ENCODE measurements at places on chromosomes 5 and 9.

DNA sequence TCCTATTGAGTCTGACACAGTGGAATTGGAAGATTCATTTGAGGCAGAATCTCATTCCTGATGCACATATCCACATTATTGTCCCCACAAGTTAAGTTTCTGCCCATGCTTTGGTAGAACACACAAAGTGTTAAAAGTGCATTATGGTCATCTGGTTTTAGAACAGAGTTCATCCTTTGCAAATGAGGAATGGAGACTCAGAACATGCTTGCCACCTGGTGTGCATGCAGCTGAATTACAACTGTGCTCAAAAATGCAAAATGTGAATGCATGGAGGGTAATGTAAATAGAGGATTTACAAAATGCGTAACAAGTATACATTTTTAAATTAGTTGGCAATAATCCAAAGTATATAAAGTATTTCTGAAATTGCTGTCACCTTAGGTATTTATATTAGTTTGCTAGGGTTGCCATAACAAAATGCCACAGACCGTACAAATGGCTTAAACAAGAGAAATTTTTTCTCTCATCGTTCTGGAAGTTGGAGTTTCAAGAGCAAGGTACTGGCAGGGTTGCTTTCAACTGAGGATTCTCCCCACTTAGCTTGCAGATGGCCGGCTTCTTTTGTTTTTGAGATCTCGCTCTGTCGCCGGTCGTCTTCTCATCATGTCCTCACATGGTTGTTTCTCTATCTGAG, 671.1 kb downstream of the TAF11L14 start:
- DNase-seq: peak; percentile 34

- no peak for DNase-seq
These were observed 45.9 kb upstream of the PCSK1 start for GRCh38 chr5:96478983-96479382.

DNA sequence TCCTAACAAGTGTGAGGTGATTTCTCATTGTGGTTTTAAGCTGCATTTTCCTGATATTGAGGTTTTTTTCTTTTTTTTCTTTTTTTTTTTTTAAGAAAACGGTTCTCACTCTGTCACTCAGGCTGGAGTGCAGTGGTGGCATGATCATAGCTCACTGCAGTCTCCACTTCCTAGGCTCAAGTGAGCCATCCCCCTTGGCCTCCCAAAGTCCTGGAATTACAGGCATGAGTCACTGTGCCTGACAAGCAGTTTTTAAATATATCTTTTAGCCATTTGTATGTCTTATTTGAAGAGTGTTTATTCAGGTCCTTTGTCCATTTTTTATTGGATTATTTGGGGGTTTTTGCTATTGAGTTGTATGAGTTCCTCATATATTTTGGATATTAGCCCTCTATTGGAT, 53.8 kb downstream of the GCNT1 start:
- DNase-seq: no peak

DNA sequence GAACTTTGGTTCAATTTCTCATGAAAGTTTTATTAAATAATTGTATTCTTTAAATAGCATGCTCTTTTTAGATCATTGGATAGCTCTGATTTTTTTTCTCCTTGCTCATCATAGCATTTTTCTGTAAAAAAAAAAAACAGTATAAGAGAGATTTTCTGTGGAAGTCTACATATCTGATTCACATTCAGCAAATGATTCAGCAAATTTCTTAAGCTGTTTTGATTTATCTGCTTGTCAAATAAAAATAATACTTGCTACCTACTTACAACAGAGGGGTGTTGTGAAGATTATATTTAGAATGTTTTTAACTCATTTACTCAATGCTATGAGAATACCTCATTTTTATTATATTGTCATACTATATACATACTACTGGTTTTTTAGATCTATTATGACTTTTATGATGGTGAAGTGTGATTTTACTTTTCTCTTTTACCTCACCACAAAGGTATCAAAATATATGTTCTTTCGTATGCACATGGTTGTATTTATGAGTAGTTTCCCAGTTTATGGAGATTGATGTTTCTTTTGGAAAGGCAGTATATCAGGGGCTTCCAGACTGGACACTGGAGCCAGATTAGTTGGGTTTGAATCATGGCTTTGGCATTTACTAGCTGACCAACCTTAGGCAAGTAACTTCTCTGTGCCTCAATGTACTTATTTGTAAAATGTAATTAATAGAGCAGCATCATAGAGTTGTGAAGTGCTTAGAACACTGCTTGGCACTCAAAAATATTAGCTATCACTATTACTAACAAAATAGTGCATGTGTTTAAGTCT, 25.5 kb downstream of the TNPO1 start:
- no peak for DNase-seq

DNA sequence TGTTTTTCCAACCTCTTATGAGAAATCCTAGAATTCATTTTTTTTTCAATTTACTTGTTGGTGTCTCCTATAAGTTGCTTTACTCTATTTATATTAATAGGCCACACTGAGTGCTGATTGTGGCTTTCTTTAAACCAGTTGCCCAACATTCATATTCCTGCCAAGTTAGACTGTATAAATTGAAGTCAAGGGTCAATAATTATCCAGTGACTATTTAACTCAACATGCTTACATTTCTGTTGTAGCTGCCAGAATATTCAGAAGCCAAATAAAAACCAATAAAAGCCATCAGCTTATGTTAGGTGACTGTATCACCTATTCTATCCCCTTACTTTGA, 169.0 kb downstream of the PTPRD start:
- no peak for DNase-seq

DNA sequence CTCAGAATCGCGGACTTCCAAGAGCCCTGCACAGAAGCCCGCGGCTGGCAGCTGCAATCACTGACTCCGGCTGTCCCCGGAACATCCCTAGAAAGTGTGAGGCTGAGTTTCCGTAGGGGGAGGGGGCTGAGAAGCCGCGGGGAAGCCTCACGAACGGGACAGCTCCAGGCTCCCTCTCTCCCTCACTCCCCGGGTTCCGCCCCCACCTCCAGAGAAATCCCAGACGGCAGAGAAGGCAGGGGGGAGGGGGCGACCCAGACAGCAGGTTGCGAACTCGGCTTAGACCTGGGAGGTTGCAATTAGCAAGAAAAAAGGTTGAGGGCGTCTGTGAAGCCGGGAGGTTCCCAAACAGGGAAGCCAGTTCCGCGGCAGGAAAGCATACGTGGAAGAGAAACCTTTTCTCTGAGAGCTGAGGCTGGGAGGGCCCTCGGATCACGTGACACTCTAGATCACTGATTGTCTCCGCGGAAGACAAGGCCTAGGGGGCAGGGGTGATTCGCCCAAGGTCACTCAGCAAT, 73.8 kb upstream of the CPLX2 start:
- peak; percentile 74 for DNase-seq

GRCh38 chr9:126860077-126860756, at the start of gene ZBTB34:
Gene ZBTB34 (plus strand): TSS chr9:126860639. CDS start chr9:126879400, 18,761 bp downstream.
- peak; percentile 76 for DNase-seq

DNA sequence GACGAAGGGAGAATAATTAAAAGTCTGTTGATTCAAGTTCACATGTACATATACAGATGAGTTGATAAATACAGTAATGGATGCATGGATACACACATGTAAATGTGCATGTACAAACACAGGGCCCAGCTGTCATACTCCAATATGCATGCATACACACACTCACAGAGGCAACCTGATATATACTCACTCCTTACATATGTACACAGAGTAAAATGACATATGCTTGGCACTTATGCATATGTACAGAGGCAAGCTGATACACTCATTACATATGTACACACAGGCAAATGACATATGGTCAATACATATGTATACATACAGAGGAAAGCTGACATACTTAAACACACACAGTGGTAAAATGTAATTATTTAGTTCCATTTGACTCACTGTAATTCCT, 7.2 kb upstream of the TMEFF1 start:
- no peak for DNase-seq

DNA sequence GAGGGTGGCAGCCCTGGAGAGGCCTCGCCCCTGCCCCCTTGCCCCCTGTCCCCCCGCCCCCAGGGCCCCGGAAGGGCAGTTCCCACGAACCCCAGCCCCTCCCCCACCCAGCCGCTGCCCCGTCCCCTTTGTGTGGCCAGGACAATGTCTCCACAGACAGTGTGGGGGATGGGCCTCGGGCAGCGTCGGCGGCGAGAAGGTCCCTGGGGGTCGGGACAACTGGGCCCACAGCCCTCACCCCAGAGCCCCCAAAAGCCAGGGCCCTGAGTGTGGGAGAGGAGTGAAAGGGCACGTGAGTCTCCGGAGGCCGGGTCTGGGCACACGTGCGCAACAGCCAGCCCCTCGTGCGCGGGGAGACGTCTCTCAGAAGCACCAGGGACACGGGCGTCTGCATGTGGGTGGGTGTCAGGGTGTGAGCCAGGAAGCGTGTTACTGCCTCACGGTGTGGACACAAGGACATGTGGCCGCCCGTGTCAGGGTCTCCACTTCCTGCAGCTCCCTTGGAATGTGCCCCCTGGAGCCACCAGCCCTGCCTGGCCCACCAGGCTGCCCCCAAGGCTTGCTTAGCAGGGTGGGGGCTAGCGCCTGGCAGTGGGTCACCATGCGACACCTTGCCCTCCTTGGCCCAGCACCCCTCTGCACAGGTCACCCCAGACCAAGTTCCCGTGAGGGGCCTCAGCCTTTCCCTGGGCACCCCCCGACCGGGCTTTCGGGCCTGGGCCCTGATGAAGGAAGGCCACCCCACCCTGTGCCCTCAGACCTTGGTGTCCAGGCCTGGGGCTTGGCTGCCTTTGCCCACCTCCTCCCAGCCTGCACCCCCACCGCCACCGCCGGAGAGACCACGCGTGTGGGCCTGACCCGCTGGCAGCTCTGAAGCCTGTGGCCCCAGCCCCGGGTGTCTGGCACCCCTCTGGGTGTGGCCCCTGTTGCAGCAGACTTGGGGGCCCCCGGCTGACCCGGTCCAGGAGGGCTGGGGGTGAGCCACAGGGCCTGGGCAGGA, 12.8 kb upstream of the NRARP start:
- DNase-seq: peak; percentile 31

- DNase-seq: no peak
These were observed 296.1 kb downstream of the FBXL7 start for GRCh38 chr5:15796096-15796495.

GRCh38 chr5:3659907-3660306, 64.3 kb downstream of the IRX1 start:
- DNase-seq: no peak

DNA sequence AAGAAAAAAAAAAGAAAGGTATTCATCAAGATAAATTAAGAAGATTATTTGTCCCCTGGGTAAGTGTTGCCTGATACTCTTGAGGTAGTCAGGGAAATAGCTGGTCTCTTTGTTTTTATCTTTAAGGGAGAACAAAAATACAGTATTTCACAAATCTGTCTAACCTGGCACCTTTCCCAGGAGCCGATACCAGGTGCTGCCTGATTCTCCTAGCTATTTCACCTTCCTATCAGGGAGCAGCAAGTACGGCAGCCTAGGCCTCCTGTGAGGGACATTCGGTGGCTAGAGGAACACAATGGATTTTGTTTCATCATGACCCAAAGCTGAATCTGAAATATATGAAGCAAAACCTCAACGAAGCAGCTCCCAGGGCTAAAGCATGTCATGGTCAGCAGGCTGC, 86.0 kb downstream of the TARS1 start:
- no peak for DNase-seq

- DNase-seq: no peak
These were observed 240.2 kb downstream of the RFX3 start for GRCh38 chr9:3285365-3286161.

DNA sequence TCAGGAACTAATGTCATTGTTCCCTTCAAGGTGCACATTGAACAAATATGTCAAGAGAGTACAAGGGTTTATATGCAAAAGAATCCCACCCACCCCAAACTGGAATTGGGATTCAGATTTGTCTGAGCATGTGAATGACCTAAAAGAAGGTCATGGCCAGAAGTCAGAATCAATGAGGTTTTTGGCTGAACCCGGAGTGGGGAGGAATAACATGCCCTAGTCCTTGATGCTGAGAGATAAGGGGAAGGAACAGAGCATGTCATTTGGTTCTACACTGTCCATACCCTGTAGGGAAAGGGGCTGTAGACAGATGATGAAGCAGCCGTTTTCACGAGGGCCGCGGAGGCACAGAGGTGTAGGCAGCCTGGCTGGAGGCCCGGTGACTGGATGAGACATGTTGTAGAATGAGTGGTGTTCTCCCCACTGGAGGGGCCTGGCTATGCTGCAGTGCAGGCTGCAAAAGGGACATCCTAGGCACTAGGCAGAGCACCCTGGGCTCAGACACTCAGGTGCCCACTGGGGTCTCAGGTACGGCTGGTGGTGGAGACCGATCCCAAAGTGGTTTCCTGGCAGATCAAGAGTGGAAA, 65.9 kb downstream of the ZFAND5 start:
- DNase-seq: no peak

GRCh38 chr9:68547417-68547816, 6.7 kb upstream of the TMEM252 start:
- no peak for DNase-seq
